Activated T-cell treated with anti-CD3 and anti-CD28 coated beads for 48 hours (primary cell): ENCODE measurements at places on chromosomes 16 and 17.

GRCh38 chr17:8964801-8965393, 610 bp downstream of the PIK3R5 start:
- DNase-seq = no peak

DNA sequence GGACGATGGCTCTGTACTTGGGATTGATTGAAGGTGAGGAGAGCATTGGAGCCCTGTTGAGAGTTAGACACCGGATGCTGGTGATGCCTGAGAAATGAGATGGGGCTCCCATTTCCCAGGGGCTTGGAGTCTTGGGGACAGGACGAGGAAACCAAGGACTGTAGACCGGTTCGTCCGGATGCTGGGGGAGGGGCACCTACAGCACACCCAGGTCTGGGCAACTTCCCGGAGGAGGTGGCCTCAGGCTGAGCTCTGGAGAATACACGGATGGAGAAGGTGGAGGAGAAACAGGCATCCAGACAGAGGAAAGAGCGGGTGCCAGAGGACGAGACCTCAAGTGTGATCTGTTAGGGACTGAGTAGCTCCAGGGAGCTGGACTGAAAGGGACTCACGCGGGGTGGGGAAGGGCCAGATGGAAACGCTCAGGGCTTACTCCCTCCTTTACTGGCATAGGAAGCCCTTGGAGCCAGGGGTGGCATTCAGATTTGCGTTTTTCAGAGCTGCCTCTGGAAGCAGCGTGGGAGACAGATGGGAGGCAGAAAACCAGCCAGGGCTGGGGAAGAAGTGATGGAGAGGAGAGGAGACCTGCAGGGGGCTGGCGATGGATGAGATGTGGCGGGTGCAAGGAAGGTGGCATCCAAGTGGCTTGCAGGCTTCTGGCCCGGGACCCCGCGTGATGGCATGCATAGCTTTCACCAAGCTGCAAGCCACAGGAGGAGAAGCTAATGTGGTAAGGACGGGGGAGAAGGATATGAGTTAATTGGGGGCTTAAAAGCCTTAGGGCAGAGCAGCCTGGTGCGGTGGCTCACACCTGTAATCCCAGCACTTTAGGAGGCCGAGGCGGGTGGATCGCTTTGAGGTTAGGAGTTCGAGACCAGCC, 8.3 kb downstream of the C1QTNF1 start:
- DNase-seq = no peak

DNA sequence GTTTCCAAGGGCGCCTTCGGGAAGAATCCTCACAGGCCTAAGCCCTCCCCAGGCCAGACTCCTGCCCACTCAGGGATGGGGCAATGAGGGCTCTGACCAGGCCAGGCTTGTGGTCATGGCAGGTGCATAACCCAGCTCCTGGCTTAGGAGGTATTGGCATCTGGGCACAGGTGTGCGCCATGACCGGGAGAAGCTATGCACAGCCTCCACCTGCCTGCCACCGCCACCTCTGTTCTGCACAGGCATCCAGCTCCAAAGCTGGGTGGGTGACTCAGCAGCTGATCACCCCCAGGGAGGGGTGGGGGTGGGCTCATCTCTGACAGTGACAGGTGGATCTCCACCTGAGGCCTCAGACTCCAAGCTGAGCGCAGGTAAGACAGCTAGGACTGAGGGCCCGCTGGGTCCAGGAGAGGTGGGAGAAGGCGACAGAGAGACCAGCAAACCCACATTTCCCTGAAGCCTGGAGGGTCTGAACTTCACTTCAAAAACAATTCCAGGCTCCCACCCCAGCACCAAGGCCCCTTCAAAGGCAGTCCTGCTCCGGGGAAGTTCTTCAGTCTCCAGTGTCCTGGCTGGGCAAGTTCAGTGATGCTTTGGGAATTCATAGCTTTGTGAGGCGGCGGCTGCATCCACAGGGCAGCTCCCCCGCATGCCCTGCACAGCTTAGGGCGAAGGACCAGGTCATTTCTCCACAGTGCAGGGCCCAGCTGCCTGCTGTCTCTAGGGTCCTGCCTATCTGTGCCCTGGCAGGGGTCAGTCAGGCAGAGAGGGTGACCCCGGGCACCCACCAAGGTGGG, 121.6 kb upstream of the SMURF2 start:
- DNase-seq = no peak

- DNase-seq = no peak
Observed at GRCh38 chr16:2967721-2968161, 1.4 kb upstream of the PAQR4 start.

GRCh38 chr16:57304169-57305061, 19.9 kb upstream of the PLLP start:
- DNase-seq = no peak
